ENCODE measurements at places on chromosomes 2 and 18. TPM values are rescaled to one million over a fixed set of nuclear protein-coding genes. Genes with fewer than 3 reads are reported as not detected.

- no peak for DNase-seq
Observed at GRCh38 chr2:234495251-234496054, 1.4 kb downstream of the ARL4C start.

GRCh38 chr2:126895336-126895735, 3.4 kb upstream of the TEX51 start:
- DNase-seq = peak; percentile 17

GRCh38 chr2:178632729-178633128, 152.5 kb downstream of the PLEKHA3 start:
- DNase-seq = no peak

Gene C2orf92
- 3.5 TPM for total RNA-seq

DNA sequence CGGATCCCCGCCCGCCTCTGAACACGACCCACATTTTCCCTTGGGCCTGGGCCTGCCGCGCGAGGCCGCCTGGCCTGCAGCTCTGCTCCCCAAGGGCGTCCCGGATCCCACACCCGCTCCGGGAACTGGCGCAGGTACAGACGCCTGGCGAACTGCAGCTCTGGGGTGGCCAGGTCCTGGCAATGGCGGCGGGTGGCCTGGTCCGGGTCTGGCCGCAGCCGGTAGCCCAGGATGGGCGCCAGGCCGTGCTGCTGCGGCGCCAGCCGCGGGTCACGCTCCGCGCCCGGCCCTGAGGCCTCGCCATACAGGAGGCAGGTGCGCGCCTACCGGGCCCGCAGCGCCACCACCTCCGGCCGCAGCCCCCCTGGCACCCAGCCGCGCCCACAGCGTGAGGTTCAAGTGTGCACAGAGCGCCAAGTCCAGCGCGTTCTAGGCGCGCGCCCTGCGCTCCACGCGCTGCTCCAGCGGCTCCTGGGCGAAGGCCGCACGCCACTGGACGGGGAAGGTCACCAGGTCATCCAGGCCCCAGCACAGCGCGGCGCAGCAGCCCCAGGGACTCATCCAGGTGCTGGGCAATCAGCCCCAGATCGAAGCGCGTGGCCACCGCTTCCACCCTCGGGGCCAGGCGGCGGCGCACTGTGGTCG, 9.5 kb downstream of the AQP12A start:
- no peak for DNase-seq

Gene CXCR4
- total RNA-seq = 5.0 TPM

DNA sequence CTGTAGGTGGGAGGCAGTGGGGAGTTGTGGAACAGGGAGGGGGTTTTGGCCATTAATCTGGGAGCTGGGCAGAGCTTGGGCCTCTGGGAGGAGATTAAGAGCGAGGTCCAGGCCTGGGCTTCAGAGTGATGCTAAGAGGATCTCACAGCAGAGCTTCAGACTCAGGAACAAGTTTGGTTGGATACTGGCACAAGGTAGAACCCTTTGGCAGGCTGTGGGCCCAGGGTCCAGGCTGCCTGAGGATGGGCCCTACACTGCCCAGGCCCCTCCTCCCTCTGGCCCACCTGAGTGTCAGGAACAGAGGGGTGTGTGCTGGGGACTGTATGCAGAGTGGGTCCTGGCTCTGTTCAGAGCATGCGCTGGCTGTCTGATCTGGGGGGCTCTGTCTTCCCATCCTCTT, 334.9 kb downstream of the CYP26B1 start:
- no peak for DNase-seq

DNA sequence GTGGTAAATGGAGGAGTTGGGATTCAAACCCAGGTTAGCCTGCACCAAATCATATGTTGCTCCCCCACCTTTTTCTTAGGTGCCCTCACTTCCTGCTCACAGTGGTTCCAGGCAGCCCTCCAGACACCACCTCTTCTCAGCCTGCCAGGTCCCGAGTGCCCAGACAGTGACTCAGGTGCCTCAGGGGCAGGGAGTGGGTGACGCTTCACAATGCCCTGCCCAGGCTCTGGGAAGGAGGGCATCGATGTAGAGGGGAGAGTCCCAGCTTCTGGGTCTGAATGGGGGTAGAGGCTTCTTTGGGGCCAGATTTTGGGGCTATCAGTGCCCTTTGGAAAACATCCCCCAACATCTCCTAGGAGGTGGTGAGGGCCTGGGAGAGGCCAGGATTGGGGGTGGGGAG, 5.2 kb upstream of the DNAJB2 start:
- no peak for DNase-seq

DNA sequence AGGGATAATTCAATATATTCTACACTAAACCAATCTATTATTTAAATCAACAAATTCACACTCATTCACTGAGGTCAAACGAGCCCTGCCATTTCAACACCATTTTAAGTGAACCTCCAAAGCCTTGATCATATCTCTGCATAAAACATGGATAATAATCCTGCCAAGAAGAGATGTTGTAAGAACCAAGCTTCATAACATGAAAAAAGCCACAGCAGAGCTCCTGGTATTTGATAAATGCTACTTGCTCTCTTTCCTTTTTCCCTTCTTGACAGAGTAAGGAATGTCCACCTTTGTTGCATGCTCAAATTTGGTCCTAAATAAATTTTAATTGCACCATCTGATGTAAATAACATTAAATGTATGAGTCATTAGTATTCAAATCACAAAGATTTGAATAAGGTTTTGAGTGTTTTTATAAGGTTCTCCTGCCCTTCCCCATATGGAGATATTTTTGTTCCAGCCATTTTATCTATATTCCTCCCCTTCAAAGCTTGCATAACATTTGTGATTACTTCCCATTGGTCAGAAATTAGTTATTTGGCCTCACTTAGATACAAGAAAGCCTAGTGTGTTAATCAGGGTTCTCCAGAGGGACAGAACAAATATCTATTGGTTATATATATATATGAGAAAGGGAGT, 318.8 kb downstream of the RND3 start:
- DNase-seq = no peak

- DNase-seq = no peak
Observed at GRCh38 chr2:127624756-127625571, 21.0 kb upstream of the GPR17 start.

DNA sequence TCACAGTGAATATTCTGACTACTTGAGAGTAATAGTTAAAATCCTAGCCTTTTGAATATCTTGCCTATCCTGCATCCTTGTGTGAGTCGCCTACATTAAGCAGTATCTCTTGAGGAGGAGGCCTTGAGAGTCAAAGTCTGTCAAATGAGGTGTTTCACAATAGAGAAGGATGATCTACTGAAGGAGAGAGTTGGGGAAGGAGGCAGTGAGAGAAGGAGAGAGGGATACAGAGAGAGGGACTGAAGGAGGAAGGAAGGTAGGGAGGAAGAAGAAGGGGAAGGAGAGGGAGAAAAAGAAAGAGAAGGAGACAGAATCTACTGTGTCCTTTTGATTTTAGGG, 123.6 kb upstream of the CYP26B1 start:
- DNase-seq = no peak

GRCh38 chr2:231691251-231691772, 17.0 kb upstream of the PTMA start:
- no peak for DNase-seq

All from liver (tissue), 10 donors.